ENCODE measurements at places on chromosomes 6 and 20.

- DNase-seq, result no peak
Measured at GRCh38 chr6:9178071-9178470, 742.7 kb upstream of the SLC35B3 start.

DNA sequence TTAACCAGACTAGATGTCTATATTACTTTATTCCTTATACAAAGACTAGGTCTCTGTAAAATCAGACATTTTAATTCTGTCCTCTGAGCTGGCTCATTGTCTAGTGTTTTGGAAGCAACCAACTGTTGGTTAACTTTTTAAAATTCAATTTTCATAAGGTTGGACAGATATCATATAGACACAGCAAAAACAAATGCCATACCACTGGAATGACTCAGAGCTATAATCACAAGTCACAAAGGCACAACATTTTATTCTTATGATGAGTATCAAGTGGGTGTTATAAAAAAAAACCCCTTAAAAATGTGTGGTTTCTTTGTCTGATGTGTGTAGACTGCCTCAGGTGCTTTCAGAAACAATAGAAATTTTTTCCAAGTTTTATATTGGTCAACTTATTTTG lies 296.2 kb upstream of the MARCKS start:
- no peak for DNase-seq

DNA sequence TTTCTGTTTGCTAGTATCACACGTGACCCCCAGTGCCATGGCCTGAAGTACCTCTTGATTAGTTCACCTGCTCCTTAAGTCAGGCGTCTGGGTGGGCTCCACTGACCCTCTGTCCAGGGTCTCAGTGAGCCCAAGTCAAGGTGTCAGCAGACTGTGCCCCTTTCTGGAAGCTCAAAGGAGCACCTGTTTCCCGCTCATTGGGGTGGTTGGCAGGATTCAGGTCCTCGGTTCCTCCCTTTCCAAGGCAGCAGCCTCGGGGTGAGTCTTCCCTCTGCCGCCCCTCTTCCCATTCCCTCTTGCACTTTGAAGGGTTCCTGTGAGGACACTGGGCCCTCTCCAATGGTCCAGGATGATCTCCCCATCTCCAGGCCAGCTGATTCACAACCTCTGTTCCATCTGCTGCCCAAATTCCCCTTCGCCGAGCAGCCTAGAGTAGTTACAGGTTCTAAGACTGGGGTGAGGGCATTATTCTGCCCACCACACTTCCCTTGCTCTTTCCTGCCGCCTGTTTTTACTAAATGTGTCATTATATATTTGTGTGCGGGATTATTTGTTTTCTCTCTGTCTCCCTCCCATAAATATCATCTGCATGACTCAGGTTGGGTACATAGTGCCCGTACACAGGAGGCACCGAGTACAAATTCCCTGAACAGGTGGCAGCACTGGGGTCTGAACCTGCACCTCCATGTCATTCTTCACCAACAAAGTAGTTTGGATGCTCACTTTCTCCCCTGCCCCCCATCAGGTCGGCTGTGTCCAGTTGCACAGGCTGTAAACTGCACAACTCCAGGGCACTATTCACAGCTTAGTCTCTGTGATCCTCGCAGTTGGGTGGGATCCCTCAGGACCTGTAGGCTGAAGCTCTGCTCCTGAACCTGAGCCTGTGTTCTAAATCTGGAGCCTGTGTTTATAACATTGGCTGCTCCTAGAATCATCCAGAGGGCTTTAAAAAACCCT lies 58.5 kb downstream of the RBM38 start:
- DNase-seq, result no peak

DNA sequence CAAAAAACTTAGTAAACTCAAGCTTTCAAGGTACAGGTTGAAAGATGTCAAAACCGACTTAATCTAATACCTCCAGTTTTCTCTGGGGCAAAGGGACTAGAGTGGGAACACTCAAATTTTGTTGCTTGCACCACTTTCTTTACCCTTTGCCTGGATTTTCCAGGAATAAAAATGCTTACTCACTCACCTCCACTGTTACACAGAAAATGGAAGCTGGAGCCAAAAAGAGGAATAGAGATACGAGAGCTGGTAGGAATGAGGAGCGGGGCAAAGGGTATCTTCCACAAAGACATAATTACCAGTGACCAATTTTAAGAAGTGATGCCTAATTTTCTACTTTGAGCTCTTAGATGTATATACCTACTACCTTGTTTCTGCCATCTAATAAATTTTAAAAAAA lies 79.5 kb upstream of the TULP1 start:
- DNase-seq, result no peak

DNA sequence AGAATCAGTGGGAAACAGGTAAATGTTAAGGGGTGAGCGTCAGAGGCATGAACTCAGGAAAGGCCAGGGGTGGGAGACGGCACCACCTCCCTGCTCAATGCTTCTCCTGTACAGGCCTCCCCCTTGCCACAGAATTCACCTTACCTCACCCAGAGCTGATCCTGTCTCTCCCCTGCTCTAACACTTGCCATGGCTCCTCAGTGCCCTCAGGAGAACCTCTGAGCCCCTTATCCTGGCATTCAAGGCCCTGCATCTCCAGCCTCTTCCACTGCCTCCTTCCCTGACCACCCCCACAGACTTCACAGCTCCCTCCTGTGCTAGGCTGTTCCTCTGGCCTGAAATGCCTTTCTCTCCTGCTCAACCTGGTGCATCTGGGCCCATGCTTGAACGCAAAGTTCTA lies 33.9 kb downstream of the BPIFB1 start:
- DNase-seq, result no peak

DNA sequence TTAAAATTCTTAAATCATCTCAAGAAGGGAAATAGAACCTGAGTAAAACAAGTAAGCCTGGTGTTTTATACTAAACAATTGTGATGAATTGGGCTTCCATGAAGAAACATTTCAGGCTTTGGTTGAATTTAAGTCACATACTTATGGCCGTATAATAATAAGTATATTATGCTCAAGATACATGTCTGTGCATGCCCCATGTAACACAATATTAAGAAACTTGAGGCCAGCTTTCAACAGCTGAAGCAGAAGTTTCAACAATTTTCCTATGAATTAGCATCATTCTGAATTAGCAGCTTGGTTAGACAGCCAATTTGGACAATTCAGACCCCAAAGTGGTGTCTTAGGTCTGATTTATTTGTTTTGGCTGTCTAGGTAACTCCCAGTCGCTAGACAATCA lies 243.7 kb downstream of the MYLK4 start:
- DNase-seq, result no peak

DNA sequence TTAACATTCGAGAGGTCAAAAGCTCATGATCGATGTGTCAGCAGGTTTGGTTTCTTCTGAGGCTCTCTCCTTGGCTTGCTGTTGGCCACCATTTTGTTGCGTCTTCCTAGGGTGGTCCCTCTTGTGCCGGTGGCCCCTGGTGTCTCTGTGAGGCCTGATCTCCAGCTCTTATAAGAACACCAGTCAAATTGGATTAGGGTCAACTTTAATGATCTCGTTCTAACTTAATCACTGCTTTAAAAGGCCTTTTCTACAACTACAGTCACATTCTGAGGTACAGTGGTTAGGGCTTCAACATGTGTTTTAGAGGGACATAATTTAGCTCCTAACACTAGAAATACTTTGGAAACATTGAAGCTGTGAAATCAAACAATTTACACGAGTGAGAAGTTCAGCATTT lies 240.8 kb upstream of the KCNQ5 start:
- DNase-seq, result no peak

DNA sequence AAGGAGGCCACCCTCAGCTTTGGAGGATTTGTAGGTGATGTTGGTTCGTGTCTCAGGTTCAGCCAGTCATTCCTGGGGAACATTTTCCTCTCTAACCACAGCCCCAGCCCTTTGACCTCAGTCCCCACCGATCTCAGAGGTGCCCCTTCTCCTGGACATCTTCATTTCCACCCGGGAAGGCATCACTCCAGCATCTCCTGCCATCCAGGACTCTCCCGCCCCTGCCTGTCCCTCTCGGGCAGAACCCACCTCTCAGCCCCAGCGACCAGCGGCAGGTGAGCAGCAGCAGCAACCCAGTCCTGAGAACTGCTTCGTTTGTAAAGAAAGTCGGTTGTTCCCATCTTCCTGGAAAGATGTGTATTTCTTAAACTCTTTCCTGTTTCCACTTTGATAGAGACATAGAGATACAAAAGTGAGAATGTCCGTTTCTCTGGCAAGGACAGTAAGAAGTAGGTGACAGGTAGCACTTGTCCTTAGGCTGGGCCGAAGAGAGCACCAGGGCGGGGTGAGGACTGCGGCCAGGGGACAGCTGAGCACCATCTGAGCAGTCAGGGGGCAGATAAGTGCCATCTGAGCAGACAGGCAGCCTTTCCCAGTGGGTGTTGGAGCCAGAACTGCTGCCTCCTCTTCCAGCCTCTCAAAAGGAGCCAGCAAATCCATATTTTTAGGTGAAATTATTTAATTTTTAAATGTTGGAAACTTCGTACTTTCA lies 142.2 kb downstream of the CDH4 start:
- DNase-seq, result no peak

GRCh38 chr20:21272679-21273078 lies 30.5 kb upstream of the XRN2 start:
- no peak for DNase-seq

GRCh38 chr6:37946057-37946456 lies 126.5 kb downstream of the ZFAND3 start:
- no peak for DNase-seq

DNA sequence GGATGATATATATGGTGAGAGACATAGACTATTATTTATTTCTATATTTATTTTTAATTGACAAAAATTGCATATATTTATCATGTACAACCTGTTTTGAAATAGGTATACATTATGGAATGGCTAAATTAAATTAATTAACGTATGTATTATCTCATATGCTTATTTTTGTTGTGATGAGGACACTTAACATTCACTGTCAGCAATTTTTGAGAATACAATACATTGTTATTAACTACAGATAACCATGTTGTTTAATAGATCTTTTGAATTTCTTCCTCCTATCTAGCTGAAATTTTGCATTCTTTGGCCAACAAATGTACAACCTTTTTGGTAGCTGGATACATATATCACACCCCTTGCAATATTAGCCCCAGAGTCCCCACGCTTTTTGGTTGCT lies 110.7 kb upstream of the CITED2 start:
- no peak for DNase-seq

DNA sequence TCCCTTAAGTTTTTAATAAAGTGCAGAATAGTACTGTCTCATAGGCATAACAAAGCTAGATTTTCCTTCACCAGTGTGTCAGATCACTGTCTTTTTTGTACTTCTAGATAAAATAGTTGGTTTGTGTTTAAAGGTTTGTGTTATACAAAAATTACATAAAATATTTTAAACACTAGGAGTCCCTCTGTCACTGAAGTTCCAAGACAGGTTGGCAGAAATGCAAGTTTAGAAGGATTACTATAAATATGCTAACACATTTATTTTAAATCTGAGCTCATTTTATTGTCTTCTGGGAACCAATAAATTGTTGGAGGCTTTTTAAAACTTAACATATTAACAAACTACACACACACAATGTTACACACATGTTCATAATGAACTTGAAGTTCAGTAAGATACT lies 30.8 kb upstream of the RUNX2 start:
- no peak for DNase-seq

- no peak for DNase-seq
Measured at GRCh38 chr6:111205502-111205901, 118.2 kb downstream of the SLC16A10 start.

DNA sequence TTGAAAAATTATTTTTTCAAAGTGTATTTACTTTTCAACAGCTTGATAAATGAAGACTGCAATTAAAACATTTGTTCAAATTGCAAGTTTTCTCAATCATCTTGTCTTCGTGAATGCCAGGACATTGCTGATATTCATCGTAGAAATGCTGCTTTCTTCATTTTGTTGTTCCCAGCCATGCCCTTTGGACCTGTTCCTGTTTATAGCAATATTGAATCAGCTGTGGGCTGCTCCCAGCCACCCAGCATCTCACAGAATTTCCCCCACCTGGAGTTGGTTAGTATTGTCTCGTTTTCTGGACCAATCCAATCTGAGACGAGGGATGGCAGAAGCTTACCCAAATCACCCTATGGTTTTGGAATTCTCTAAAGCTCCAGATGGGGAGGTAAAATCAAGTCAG lies 40.8 kb downstream of the SLC22A2 start:
- no peak for DNase-seq

DNA sequence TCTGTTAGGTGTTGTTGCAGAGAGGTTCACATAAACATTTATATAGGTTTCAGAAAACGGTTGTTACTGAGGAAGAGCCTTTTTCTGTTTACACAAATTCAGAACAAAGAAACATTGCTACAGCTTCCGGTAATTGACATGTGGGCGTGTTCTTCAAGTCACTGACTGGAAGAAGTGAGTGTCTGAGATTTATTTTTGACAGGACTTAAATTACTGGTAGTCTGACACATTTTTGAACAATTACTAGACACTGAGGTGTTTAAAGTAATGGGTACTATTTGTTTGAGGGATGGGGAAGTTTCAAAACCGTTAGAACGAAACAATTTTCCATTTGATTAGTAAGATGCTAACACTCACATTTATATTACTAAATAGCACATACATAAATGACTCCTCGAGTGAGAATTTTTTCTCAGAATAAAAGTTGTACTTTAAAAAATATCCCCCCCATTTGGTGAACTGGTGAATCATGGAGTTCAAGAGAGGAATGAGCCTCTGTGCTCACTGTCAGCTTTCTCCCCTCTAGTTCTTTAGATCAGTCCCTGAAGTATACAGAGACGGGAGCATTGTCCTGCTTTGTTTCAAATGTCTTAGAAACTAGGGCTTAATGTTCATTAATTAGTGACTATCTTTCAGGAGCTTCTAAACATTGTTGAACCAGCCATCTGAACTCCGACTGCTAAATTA lies 98.7 kb downstream of the TSHZ2 start:
- DNase-seq, result no peak

DNA sequence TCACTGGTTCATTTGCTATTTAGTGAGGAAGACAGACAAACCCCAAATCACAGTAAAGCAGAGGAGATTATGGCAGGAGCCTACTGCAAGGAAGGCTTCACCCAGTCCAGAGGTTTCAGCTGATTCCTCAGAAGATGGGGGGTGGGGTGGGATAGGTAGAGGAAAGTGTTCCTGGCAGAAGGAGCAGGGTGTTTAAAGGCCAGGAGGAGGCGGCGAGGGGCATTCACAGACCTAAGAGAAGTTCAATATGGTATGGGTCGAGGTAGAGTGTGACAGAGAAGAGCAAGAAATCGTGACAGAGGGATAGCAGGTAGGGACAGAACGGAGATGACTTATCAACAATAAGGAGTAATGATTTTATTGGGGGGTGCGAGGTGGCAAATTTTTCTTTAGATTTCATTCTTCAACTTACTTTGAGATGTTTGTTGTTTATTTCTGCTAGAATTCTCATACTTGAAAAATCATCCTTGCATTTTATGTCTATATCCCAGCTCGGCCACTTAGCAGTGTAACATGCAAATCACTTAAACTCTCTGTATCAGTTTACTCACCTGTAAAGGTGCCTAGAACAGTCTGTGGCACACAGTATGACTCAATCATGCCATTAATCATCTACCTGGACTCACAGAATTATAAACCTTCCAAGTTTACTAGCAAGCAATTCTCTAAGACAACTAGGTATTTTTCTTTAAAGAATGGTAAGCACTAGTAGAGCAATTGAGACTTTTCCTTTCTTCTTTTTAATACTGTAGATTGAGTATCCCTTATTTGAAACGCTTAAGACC lies 176.7 kb downstream of the REV3L start:
- no peak for DNase-seq
